Stimulated activated CD4-positive, alpha-beta T cell treated with anti-CD3 and anti-CD28 coated beads, Interleukin-2, amount 100 ng/mL, for 48 hours (primary cell): ENCODE measurements at places on chromosomes 5 and 9.

DNA sequence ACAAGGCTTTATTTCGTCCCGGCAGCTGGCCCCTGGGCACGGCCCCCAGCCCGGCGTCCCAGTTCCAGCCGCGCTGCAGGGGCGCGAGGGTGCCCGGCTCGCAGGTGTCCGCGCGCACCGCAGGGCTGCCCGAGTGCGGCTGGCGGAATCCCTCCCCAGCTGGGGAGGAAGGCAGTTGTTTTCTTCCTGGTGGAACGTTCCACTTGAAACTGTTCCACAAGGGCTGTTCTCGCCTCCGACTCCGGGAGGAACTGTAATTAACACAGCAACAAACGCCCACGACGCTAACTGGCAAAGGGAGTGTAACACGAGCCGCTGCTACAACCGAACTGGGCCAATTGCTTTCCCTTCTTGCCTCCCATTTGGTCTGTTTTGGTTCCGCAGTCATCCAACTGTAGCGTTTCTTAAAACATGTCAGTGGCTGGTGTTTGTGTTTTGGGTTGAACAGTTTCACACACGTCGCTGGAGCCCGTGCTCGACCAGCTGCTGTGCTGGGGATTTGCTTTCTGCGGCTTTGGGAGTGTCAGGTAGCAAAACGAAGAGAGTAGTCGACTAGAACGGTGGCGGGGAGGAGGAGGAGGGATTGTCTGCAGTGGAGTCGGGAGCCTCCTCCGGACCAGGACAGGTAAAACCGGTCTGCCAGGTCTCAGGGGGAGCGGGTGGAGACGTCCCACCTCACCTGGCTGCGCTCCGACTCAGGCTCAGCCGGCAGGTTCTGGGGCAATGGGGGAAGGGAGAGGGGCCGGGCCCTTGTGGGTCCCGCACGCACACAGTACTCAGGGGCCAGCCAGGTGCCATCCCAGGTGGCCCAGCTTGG lies 131.6 kb upstream of the NIPBL start:
- peak; percentile 26 for DNase-seq

DNA sequence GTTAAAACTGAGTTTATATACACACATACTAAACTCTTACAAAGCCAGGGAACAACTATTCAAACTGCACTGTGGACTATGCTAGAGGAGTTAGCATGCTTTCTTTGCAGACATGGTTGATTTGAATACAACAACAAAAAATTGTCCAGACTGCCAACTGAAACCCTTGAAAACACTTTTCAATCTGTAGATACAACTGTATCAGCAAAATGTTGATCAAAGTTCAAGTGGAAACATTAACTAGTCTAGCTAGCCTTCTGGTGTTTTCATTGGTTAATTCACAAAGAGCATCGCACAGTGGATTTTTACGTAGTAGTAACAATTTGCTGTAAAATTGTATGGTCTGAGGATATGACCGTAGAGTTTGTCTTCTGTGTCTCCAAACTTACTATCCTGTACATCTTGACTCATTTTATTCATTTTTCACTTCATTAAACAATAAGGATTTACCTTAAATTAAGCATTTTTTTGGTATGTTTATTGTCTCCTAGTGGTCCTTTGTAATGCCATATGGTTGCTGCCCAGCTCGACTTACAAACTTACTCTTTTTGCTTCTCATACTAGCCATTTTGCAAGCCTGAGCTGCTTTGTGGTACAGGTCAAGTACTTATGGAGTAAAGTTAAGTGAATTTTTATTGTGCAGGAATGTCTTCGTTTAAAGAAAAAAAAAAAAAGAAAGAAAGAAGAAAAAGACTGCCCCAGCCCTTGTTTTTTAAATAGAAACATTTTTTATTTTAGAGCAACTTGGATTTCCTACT lies 123.4 kb downstream of the ZCCHC7 start:
- no peak for DNase-seq

GRCh38 chr5:112935675-112936074 lies 13.6 kb upstream of the REEP5 start:
- no peak for DNase-seq

DNA sequence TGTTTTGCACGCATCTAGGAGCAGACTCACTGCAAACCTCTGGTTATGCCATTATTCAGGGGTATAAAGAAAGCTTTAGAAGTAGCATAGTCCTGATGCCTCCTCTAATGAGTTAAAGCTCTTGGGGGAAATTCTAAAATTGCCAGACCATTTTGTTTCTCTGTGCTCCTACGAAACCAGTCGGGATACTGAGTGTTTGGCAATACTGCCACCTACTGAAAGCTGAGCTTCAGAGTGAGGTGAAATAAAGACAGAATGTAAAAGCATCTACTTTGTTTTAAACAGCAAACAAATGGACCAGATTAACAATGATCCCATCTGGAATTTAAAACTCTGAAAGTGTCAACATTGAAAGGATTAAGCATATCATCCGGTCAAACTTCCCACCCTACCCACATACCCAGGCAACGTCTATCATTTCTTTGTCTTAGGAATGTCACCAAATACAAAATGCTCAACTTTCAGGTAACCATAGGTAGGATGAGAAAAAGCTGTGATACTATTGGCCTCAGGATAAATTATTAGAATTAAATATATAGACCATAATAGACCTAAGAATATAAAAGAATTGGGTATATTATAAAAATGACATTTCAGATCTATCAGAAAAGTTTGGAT lies 77.8 kb upstream of the SHISAL2B start:
- DNase-seq: no peak

DNA sequence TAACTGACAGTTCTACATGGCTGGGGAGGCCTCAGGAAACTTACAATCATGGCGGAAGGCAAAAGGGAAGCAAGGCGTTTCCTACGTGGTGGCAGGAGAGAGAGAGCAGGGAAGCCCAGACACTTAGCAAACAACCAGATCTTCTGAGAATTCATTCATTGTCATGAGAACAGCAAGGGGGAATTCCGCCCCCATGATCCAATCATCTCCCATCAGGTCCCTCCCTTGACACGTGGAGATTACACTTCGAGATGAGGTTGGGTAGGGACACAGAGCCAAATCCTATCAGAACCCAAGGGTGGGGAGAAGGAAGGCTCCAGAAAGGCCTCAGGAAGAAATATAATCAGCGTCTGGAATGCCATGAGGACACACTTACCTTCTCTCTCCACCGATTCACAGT lies 34.3 kb downstream of the KIF4B start:
- DNase-seq: no peak

- no peak for DNase-seq
Measured at GRCh38 chr5:149397530-149397929, 18.4 kb upstream of the IL17B start.

GRCh38 chr9:134054891-134055811 lies 12.7 kb downstream of the BRD3 start:
- DNase-seq: no peak

DNA sequence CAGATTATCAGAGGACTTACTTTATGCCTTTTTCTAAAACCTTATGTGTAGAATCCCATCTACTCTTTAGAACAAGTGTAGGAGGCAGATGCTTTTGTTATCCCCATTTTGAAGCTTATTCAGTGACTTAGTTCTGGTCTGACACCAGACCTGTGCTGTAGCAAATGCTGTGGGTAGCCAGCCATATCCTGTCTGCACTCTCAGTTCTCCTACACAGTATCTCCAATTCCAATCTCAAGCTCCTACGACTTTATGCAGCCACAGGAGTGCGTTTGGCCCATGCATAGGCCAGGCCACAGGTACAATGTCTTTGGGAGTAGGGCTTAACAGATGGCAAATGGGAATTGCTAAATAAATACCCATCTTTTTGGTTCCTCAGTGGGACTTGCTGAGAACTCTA lies 292.6 kb downstream of the MCTP1 start:
- DNase-seq: no peak

GRCh38 chr5:111691914-111692313 lies 65.1 kb downstream of the NREP start:
- no peak for DNase-seq

- no peak for DNase-seq
Measured at GRCh38 chr5:125813221-125813974, 609.8 kb upstream of the GRAMD2B start.

GRCh38 chr5:176731506-176732160 lies 78.7 kb upstream of the UNC5A start:
- no peak for DNase-seq

GRCh38 chr9:87569518-87569917 lies 71.9 kb downstream of the DAPK1 start:
- DNase-seq: no peak

DNA sequence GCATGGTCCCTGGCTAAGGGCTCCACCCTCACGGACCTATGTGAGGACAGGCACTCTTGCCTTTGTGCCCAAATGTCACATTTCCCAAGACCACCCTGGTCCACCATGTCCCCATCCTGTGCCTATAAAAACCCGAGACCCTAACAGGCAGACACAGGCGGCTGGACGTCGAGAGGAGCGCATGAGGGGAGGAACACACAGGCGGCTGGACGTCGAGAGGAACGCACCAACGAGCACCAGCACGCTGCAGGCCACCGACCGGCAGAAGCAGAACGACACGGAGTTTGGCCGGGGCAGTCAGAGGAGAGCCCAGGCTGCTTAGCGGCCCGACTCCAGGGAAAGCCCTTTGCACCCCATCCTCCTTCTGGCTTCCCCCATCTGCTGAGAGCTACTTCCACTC lies 119.9 kb downstream of the ADAMTS2 start:
- DNase-seq: no peak

DNA sequence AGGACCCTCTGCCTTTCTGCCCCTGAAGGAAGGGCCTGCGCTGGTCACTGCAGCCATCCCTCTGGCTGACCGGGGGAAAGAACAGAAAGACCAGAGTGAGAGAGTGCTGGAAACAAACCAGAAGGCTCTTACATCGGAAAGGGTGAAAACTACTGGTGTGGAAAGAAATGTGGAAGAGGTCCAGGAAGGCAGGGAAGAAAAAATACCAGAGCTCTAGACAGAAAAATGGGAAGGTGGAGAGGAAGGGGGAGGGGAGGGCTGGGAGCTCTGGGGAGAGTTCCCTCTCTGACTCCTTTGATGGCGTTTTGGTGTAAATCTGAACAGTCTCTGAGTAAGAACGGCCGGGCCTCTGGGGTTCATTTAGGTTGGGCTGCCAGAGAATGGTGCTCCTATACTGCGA lies 47.7 kb downstream of the COL23A1 start:
- DNase-seq: no peak

DNA sequence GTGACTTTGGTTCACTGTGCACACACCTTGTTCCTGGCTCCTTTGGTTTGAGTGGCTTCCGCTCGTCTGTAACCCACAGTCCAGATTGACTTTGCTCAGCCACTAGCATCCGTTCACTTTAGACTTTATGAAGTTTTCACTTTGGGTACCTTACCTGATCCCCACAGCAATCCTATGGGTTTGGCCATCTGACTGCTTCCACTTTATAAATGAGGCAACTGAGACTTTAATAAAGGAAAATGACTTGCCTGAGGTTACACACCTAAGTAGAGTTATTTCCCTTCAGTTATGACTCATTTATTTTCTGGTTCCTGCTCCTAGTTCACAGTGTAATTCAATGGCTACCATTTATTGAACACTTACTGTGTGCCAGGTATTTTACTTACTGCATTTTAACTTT lies 94.2 kb upstream of the SAP30L start:
- no peak for DNase-seq

GRCh38 chr9:118059484-118060278 lies 355.5 kb downstream of the TLR4 start:
- no peak for DNase-seq

GRCh38 chr5:82540301-82540700 lies 262.1 kb upstream of the RPS23 start:
- no peak for DNase-seq

DNA sequence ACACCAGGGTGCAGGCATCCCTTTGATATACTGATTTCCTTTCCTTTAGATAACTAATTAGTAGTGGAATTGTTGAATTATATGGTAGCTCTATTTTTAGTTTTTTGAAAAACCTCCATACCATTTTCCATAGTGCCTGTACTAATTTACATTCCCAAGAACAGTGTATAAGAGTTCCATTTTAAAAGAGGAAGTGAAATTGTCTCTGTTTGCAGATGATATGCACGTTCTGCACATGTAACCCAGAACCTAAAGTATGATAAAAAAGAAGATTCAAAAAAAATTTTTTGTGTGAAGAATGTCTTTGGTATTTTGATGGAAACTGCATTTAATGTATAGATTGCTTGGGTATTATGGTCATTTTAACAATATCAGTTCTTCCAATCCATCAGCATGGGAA lies 424.0 kb upstream of the CCNH start:
- no peak for DNase-seq

GRCh38 chr5:37717613-37718431 lies 122.0 kb downstream of the GDNF start:
- DNase-seq: no peak

DNA sequence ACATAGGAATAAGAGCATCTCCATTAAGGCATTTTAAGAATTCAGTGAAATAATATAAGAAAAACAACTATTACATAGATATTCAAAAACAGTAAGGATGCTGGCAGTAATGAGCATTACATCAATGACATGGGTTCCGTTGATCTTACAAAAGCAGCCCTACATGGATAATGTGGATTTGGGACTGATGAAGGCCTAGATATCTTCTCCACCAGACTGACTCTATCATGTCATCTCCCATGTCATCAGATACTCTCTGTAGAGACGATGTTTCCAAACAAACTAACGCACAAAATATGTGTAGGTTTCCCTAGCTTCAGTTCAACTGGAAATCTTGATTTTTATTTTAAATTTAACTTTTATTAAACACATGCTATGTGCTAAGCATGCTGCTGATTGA lies 3.6 kb downstream of the LURAP1L start:
- DNase-seq: no peak

- no peak for DNase-seq
Measured at GRCh38 chr5:107442452-107442851, 228.3 kb downstream of the EFNA5 start.

GRCh38 chr9:123089040-123089439 lies 55.6 kb downstream of the GPR21 start:
- no peak for DNase-seq

- DNase-seq: no peak
Measured at GRCh38 chr9:98789483-98790133, 6.7 kb downstream of the ANKS6 start.

DNA sequence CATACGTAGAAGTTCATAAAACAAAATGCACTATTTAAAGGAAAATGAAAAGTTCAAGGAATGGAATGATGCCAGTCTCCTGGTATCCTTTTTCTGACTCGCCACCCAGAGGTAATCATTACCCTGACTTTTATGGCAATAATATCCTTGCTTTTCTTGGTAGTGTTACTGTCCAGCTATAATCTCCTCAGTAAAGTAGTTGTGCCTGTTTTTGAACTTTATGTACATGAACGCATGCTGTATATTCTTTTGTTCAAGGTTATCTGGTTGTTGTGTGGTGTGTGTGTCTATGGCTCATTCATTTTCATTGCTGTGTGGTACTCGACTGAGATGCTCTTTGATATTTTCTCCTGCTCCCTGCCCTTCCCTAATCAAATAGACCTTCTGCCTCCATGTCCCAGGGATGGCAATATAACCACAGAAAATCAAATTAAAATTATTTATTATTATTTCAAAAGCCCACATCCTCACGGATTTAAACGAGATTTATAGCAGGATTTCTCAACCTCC lies 29.2 kb upstream of the FBP1 start:
- no peak for DNase-seq

GRCh38 chr5:97063251-97063650 lies 79.2 kb downstream of the LIX1 start:
- no peak for DNase-seq
